ENCODE measurements at places on chromosomes 6 and 20.

GRCh38 chr6:149963462-149964307, at the start of gene ULBP1:
ULBP1 (plus strand) TSS chr6:149963943; CDS start chr6:149964050, 107 bp downstream.
- DNase-seq = peak; percentile 34

- DNase-seq = no peak
These were observed 58.5 kb downstream of the GRM1 start for GRCh38 chr6:146087386-146087785.

DNA sequence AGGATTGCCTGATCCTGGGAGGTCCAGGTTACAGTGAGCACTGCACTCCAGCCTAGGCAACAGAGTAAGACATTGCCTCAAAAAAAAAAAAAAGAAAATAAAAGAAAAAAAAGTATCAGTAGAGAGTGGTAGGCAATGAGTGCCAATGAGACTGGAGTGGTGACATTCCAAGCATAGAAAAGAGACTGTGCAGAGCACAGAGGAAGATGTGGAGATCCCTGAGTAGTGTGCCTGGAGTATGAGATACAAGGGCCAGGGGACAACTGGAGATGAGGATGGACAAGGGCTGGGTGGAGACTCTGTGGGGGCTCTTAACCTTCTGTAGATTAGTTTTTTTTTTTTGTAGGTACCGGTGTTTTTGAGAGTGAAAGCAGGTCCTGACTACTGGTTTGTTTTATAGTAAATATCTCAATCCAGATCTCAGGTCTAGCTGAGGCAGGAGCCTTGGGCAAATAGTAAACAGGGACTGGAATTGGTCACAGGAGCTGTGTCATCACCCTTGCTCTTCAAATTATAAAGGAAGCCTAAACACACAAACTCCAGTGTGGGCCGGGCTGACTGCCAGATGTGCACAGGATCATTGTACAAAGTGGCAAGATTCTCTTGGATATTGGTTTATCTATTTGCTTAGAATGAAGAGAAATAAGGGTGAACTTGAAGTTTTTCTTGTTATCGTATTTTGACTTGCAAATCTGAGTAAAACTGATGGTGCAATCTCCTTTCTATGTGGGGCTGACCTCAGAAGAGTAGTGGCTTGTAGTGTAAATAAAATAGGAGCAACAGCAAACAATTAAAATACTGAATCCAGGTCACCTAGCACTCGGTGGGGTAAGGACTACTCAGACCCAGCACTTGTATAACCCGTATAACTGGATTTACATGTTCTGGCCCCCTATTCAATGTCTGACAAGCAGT, 144.9 kb downstream of the SOX4 start:
- no peak for DNase-seq

DNA sequence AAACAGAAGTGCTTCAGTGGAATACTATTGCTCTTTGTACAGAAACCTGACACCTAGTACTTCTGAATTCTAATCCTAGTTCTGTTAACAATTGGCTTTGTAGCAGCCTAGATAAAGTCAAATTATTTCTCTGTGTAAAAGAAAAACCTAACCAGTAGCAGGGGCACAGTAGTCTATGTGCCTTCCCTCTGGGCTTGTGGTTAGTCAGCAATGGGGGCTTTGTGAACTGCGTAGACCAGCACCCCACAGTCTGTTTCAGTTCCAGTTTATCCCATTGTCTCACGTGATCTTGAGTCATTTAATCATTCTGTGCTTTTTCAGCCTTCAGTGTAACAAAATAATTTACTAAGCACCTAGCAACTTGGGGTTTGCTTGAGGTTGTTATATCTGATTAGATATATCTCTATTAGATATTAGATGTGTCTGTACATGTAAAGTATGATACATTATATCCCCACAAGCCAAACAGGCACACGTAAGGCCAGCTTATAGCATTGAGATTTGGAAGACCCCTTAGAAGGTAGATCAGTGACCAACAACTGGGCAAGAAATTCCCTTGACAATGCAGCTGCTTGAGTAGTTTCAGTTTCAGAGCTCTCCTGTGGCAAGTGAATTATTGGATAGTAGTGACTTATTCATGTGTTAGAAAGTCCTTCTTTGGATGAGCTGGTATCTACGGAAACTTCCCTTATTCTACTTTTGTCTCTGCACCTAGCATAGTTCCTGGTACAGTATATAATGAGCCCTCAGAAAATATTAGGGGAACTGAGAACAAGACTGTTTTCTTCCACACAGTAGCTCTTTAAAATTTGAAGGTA, 27.9 kb upstream of the CCR6 start:
- no peak for DNase-seq

- no peak for DNase-seq
These were observed 5.2 kb downstream of the FOXO3 start for GRCh38 chr6:108565893-108566292.

- peak; percentile 44 for DNase-seq
These were observed 1.2 kb upstream of the HMGA1 start for GRCh38 chr6:34235307-34236130.

DNA sequence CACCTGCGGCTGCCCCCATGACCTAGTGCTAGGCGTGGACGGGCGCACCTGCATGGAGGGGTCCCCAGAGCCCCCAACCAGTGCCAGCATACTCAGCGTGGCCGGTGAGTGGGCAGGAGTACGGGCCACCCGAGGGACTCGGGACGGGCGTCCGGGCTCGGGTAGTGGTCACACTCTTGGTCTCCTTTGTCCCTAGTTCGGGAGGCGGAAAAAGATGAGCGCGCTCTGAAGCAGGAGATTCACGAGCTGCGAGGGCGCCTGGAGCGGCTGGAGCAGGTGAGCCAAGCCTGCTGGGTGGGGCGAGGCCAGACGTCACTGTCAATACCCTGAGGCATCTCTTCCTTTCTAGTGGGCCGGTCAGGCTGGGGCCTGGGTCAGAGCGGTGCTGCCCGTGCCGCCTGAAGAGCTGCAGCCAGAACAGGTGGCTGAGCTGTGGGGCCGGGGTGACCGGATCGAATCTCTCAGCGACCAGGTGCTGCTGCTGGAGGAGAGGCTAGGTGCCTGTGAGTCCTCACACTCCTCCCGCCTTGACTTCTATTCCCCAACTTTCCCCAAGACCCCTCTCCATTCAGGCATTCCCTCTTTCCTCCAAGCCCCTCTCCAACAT, 2.9 kb downstream of the EGFL8 start:
- no peak for DNase-seq

GRCh38 chr20:34887023-34887422, 10.6 kb downstream of the ACSS2 start:
- DNase-seq = no peak

- DNase-seq = no peak
These were observed 154.1 kb downstream of the RPS12 start for GRCh38 chr6:132968419-132968950.

GRCh38 chr6:147759536-147759935, 251.0 kb downstream of the SAMD5 start:
- DNase-seq = no peak

- DNase-seq = no peak
These were observed 120.5 kb downstream of the HIVEP1 start for GRCh38 chr6:12132351-12133222.

DNA sequence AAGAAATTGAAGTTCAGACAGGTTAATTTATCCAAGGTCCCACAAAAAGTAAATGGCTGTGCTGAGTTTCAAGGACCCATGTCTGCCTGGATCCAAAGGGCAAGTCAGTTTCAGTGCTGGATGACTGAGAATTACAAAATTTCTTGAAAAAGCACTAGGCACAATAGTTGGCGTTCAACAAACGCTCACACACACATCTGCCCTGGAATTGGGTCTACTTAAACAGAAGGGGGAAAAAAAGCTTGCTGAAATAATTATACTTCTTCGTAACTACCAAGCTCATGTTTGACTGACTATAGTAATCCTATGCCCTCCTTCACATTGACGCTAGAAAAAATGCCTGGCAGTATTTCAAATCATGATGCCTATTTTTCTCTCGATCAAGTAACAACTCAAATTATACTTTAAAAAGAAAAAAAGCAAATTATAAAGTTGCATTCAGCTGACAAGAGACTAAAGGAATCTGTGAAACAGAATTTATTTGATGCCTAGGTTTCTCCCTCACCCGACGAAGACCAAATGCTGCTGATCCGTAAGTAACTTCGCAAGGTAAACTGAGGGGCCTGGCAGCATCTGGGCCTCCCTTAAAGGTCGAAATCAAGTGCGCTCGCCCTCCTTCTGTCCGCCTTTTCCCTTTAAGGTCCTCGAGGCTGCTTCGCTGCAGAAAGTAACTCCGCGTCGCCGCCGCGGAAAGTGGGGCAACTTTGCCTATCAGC, 650 bp upstream of the CD2AP start:
- DNase-seq = no peak

DNA sequence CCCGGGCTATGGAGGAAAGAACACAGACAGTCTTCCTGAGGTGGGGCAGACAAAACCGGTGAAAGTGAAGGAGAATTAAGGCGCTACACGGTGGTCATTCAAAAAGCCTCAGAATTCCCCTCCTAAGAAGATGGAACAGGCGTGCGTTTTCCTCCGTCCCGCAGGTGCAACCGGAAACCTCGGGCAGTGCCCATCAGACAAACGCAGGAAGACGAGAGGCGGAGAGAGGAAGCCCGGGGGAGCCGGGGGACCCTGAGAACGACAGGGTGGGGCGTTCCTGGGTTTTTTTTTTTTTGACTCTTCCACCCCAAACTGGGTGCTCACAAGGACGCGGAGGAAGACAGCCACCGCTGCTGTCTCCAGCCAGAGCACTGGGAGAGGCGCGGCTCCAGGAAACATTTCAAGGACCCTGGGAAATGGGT, 25.4 kb downstream of the TTLL2 start:
- no peak for DNase-seq

- no peak for DNase-seq
These were observed 21.6 kb upstream of the MYB start for GRCh38 chr6:135159531-135159930.

DNA sequence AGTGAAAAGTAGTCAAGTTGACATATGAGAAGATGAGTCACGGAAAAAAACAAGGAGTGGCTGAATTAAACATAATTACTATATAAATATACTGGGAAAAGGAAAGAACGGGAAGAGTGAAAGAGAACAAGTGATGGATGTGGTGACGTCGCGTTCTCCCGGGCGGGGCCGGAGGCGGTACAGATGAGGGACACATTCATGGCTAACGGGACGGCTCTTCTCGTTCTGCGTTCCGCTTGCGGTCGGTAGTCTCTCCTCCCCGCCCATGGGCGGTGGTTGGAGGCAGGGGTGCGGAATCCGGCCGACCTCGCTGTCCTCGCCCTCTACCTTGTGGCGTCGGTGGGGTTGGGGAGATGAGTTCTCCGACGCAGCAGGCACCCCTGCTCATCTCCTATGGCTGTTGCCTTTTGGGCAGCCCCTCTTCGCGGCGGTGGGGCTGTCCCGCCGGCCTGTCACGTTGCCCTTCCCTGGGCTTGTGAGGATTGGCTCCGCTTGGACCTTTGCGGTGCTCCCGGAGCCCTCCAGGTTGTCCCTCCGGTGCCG, 22.5 kb downstream of the HLA-G start:
- no peak for DNase-seq

DNA sequence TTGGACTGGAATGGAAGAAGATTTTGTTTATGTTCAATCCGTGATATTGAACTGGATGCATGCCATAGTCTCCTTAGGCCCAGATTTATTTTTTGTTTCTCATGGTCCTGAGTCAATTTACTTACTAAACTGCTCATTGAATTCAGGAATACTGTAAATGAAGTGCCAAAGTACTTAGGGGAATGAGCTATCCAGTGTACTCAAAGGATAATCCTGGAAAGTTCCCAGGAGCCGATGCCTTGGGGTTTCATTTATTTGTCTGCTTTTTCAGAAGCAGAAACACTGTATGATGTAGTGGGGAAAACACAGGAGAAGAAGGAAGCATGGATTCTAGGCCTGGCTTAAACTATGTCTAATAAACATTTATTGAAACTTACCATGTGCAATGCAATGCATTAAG, 56.1 kb upstream of the THEMIS start:
- DNase-seq = no peak

DNA sequence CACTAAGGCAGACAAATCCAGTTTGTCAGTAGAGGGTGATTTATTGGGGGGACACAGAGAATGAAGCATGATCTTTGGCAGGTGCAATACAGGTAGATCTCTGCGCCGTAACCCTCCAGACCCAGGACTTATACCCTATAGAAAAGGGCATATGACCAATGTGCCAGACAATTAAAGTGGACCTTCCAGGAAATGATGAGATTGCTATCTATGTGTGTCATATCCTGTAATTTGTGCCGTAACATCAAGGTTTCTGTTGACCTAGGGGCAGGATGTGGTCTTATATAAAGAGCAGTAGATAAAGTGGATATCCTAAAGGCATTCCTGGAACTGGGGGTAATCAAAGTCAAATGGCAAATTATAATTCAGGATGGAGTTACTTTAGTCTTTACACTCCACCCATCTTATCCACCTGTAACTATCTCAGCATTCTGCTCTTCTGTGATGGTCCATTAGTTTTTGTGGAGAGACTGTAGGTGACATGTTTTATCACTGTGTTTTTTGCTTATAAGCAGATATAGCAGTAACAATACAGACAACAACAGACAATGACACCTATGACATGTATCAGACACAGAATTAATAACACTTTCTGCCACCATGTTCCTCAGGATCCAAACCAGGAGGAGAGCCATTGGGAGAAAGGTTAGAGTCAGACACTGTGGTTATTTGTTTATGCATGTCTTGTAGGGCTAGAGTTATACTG, 43.1 kb upstream of the ZNF337 start:
- DNase-seq = no peak

- DNase-seq = no peak
These were observed 51.7 kb upstream of the HSF2 start for GRCh38 chr6:122347751-122348150.

DNA sequence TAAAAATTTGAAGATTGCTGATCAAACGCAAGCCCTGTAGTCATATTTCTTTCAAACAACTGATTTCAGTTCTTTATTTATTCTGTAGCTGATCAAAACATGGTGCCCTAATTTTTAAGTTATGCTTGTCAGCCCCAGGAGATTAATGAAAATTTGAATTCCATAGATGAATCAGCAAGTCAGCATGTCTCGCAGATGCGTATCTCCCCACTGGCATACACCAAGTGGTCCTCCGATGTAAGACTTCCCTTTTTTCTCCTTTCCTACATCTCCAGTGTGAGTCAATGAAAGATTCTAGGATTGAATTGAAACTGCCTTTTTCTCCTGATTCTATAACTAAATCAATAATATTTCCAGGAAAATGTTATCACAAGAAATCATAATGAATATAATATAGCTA, 539.6 kb upstream of the NOX3 start:
- DNase-seq = no peak

- DNase-seq = no peak
These were observed 673.6 kb downstream of the CD109 start for GRCh38 chr6:74369556-74369993.

DNA sequence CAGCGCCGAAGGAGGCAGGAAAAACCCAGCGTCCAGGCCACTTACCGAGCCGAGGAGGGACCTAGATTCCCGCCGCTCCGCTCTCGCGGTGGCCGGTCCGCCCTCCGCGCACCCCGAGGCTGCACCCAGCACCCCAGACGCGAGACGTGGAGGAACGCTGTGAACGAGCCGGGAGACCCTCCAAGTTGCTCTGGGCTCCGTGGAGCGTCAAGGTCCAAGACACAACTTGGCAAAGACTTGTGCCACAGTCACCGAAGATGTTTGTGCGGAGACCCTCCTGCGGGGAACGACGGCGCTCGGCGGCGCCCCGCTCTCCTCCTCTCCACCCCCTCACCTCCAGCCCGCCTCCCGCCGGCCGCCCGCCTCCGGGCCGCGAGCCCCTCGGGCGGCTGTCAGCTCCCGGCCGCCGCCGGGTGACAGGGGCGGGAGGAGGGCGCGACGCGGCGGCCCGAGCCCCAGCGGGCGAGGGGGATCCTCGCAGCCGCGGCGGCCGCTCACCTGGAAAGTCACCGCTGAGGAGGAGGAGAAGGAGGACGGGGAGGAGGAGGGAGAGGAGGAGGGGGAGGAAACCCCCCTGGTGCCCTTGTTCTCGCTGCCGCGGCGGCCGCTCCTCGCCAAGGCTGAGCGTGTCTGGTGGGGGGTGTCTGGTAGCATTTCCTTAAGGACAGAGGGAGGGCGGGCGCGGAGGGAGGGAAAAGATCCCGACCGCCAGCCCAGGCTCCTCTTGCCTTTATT, 637 bp upstream of the HIVEP2 start:
- peak; percentile 51 for DNase-seq
